Stimulated activated CD8-positive, alpha-beta memory T cell treated with anti-CD3 and anti-CD28 coated beads, Interleukin-4, amount 100 ng/mL, for 24 hours (primary cell): ENCODE measurements at places on chromosomes 11 and 22.

DNA sequence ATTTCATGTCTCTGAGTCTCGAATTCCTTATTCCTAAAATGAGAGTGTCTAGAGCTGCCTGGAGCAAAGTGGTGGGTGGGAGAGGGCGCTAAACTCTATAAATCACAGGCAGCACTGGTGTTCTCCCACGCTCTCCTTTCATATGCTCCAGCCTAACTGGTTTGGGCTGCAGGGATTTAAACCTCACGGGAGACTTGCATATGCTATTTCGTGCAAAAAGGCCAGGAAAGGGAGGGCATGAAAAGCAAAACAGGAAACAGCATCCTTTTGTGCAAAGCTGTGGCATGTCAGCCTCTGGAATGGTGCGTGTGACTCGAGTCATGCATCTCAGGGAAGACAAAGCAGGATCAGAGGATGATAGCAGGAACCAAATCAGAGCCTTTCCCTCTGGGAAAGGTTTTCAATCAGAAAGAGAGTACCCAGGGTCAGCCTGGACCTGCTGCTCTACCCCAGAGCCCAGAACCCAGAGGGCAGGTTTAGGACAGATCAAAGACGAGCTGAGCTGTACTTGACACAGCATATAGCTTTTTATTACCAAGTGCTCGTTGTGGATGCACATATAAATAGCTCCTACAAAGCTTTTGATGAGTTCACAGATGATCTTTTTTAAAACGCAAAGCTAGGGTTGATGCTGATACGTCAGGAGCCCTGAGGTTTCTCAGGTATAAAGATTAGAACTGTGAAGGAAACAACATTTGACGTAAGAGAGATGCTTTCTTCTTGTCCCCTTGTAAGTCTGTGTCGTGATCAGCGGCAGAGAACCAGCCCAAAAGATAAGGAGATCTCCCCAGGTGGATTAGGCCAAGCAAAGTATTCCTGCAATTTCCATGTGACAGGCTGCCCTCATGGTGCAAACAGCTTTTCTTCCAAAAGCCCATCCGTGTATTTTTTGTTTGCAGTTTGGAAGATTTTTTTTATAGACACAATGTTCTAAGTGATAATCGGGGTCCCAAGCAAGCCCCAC, 46.2 kb upstream of the YWHAH start:
- DNase-seq, result no peak

DNA sequence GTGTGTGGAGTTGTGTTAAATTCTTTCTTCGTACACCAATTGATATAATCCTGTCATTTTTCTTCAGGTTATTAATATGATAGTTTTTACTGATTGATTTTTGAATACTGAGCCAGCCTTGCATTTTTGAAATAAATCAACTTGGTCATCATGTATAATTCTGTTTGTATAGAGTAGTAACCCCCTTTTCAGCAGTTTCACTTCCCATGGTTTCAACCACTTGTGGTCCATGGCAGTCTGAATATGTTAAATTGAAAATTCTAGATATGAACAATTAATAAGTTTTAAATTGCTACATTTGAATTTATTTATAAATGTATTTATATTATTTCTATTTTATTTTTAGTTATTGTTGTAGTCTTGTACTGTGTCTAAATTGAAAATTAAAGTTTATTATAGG, 32.6 kb downstream of the MS4A6A start:
- DNase-seq, result no peak

DNA sequence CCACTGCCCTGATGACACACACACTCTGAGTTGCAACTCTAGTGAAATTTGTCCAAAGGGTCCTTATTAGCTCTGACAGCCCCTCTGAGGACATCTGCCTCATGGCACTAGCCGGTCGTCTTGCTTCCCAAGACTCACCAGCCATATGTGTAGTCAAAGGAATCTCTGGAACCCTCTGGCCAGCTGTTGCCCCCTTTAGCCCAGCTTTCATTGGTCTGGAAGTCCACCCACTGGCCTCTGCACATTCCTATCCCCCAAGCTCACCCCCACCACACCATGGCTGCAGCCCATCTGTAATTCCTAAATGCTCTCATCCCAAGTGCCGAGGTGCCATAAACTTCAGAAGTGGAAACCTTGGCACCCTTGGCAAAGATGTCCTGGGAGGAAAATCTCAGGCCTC, 24.3 kb downstream of the SYT7 start:
- no peak for DNase-seq

- DNase-seq, result no peak
Observed at GRCh38 chr11:43541993-43542392, 138.5 kb upstream of the HSD17B12 start.

- DNase-seq, result no peak
Observed at GRCh38 chr11:33266393-33267215, 9.4 kb downstream of the HIPK3 start.

DNA sequence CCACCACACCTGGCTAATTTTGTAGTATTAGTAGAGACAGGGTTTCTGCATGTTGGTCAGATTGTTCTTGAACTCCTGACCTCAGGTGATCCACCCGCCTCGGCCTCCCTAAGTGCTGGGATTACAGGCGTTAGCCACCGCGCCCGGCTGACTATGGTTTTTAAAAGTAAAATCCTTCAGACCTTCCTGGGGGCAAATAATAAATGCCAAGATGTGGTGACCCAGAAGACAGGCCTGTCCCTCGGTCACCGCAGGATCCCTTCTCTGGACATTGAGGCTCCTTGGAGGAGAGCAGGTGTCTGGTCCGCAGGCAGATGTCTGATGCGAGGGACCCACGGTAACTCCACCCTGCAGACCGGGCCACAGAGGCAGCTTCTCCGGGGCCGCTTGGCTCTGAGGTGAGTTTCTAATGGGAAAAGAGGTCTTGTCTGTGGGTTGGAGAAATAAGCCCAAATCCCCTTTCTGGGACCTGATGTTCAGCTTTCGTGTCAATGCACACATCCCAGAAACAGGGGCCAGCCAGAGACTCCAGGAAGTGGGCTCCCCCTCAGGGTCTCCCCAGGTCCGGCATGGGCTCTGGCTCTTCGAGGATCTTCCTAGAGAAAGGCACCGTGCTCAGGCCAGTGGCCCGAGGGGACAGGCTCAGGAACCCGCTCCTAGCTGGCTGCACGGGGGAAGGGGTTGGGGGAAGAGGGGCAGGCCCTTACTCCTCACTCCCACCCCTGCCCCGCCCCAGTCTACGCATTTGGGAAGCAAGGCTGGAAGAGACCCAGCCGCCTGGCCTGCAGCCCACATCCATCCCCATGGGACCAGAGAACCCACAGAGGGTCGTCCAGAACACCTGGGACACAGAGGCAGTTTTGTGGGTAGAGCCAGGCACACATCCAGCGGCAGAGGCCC, 100.6 kb downstream of the WNT7B start:
- DNase-seq, result no peak

GRCh38 chr11:6297831-6298230, 22.5 kb downstream of the CAVIN3 start:
- no peak for DNase-seq

DNA sequence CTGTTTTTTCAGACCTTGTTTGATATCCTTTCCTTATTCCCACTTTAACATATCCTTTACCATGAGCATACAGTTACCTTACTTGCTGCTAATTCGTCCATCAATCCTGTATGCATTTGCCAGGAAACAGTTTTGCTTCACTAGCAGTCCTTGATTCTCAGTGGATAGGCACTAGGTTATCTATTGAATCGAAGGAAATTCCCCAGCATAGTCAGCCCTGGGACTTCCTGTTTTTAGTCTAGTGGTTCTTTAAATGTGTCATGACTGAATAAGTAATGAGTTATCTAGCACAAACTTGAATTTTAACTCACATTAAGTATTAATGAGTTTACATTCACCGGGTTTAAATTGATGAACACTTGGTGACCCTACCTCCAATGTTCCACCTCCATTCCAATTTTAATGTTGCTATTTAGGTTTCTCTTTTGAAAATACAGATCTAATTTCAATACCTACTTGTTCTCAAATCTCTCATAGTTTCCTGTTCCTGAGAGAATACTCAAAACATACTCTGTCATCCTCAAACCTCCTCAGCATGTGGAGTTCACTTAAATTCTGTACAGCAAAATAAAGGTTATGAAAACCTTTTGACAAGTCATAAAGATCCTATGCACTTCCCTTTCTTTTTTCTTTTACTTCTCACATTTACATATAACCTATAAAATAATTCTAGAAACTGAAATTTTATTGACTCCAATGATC, 1375.1 kb upstream of the TENM4 start:
- no peak for DNase-seq

DNA sequence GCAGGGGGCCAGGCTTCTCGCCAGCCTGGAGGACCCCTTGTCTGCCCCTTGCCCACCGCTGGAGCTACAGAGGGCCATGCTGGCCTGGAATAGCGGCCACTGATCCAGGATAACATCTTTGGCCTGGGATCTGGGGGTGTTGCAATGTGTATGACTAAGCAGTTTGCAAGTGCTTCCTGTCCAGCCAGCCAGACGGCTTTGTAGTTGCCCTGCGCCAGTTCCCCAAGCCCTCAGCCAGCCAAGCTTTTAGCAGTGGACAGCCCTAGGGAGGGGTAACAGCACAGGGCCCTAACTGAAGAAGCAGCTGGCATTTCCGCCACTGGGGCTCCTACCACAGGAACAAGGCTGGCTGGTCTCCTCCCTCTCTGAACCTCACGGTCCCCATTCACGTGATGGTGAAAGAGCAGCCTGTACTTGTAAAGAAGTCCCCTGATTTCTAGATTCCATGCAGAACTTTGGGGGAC, 32.1 kb downstream of the UQCR10 start:
- no peak for DNase-seq

- DNase-seq, result no peak
Observed at GRCh38 chr22:48104766-48105165, 1342.3 kb downstream of the TBC1D22A start.

DNA sequence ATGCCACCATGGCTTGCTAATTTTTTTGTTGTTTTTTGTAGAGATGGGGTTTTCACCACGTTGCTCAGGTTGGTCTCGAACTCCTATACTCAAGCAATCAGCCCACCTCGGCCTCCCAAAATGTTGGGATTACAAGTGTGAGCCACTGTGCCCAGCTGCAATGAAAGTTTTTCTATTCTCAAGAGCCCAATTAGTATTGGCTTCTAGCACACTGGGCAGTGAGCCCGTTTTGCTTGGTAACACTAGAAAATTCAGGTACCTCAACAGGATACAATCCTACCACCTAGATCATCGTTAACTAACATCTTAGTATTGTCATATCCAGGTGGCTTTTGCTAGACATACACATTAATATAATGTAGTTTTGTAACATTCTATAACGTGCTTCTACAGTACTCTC, 19.0 kb downstream of the SEC14L3 start:
- no peak for DNase-seq

DNA sequence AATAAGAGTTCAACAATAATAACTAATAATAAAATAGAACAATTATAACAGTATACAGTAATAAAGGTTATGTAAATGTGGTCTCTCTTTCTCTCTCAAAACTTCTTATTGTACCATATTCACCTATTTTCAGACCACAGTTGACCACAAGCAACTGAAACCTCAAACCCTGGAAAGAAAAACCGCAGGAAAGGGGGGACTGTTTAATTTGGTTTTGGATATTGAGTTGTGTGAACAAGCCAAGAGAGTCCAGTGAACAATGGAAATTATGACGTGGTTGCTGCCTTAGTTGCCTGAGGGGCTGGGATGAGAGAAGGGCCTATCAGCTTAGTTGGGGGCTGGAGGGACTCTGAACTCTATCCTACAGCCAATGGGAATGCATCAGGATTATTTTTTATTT, 178.7 kb upstream of the POU2AF2 start:
- no peak for DNase-seq

GRCh38 chr11:782264-783174, 5.2 kb upstream of the GATD1 start:
- no peak for DNase-seq

GRCh38 chr11:4991060-4991459, 3.6 kb upstream of the OR51L1 start:
- DNase-seq, result no peak

GRCh38 chr11:43830928-43831440, 49.6 kb upstream of the ALKBH3 start:
- DNase-seq, result peak; percentile 17

DNA sequence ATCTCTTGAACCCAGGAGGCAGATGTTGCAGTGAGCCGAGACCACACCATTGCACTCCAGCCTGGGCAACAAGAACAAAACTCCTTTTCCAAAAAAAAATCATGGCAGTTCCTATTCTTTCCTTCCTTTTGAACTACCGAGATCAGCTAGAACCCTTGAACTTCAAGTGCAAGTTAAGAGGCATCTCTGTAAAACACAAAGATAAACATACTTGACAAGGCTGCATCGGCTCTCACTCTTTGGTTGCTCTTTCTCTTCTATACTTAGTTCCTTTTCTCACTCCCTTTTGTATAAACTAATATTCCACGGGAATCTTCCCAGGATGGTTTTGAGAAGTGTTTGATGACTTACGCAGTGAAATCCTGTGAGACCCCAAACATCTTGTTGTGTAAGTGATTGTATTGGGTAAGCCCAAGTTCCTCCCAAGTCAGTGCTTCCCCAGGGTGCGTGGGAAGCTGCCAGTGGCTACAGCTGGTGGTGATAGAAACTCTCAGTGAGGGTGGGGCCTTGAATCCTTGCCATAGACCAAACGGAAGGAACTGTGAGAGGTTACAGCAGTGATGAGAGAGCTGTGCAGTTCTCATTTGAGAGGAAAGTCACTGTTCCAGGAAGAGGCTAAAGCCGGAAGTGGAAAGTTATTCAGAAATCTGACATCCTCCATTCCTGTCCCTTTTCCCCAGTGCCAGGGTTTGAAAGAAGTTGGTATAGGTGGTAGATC, 24.1 kb upstream of the CDC42EP2 start:
- no peak for DNase-seq

DNA sequence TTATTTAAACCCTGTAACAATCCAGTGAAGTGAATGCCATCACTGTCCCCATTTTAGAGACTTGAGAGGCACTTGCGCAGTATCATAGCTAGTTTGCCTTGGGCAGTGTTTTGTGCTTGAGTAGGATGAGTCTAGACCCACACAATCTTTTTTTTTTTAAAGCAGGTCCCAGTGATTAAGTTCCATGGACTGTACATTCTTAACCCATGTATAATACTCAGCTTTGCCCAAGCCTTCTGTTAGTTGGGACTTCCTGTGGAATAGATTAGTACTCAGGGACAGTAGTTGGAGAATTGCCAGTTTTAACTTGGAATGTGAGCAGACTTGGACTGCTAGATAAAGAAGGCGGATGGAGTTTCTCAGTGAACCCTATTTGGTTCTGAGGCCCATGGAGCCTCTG, 108.6 kb upstream of the RASSF10 start:
- DNase-seq, result no peak

DNA sequence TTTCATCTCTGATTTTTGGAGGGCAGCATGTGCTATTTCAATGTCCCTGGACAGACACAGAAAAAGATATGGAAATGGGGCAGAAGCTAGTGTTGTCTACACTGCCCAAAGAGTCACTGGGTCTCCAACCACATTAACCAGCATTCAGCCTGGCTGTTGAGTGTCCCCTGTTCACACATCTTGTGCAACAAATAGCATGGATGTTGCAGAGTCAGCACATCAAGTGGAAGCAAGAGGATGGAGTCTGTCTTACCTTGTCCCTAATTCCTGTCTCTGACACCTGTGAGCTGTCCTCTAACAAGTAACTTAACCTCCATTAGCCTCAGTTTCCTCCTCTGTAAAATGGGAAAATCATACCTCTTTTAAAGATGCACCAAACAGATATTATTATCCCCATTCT, 60.2 kb downstream of the RCN1 start:
- no peak for DNase-seq

GRCh38 chr11:61914471-61915171, 2.7 kb downstream of the RAB3IL1 start:
- DNase-seq, result no peak

- no peak for DNase-seq
Observed at GRCh38 chr11:19018901-19019300, 41.6 kb downstream of the MRGPRX2 start.

GRCh38 chr11:88886796-88887195, 179.0 kb downstream of the GRM5 start:
- DNase-seq, result no peak
